ENCODE measurements at places on chromosomes 5 and 9. TPM values are rescaled to one million over a fixed set of nuclear protein-coding genes. Genes with fewer than 3 reads are reported as not detected.

The C5orf34 gene
- 1.1 TPM for total RNA-seq

The ANKRD34B gene
- not detected for total RNA-seq

The MGAT1 gene
- 83.1 TPM for total RNA-seq

The PRRX2 gene
- not detected for total RNA-seq

The TAF11L5 gene
- not detected for total RNA-seq

The MCC gene
- total RNA-seq, result 8.3 TPM

The NPR3 gene
- total RNA-seq, result 0.73 TPM

The IFNA13 gene
- total RNA-seq, result not detected

The NTRK2 gene
- 0.39 TPM for total RNA-seq

The ZCCHC10 gene
- total RNA-seq, result 18.7 TPM

The SMAD5 gene
- total RNA-seq, result 10.0 TPM

The CCDC192 gene
- total RNA-seq, result not detected

The MACROH2A1 gene
- 136 TPM for total RNA-seq

The FAM78A gene
- total RNA-seq, result 70.4 TPM

The GFRA3 gene
- total RNA-seq, result not detected

The ENHO gene
- 0.35 TPM for total RNA-seq

The IFNA21 gene
- total RNA-seq, result not detected

The MARVELD2 gene
- total RNA-seq, result 1.1 TPM

The PCDHB5 gene
- 0.30 TPM for total RNA-seq

The SLC4A9 gene
- total RNA-seq, result 0.18 TPM

The FOXD4 gene
- not detected for total RNA-seq

The SOHLH1 gene
- total RNA-seq, result not detected

The GSN gene
- total RNA-seq, result 8.8 TPM

The RLN1 gene
- 4.8 TPM for total RNA-seq

The CD14 gene
- 0.70 TPM for total RNA-seq

The SOWAHA gene
- not detected for total RNA-seq

The TLE1 gene
- 1.6 TPM for total RNA-seq

The TMEM215 gene
- total RNA-seq, result not detected

The PPP2R2B gene
- total RNA-seq, result 1.5 TPM

Measured in T-cell (primary cell).